Spinal cord (tissue), 10 donors: ENCODE measurements at places on chromosomes 3 and 15.

DNA sequence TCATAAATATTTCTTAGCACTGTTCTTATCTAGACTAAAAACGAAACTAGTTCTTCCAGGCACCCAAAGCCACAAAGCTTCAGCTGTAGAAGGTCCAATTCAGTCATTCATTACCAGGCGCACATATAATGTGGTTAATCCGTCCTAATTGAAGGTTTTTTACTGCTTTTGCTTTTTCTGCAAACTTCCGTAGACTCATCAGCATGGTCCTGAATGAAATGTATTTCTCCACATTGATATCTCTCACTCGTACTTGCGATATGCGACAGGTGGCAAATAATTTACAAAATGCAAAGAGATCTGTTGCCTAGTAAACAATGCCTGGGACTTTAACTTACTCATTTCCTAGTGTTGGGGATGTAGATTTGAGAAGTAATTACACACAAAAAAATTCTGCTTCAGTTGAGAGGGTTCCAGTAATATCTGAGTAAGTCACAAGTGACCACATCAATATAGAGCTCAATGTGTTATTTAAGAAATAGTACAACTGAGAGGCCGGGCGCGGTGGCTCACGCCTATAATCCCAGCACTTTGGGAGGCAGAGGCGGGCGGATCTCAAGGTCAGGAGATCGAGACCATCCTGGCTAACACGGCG is 75.0 kb upstream of the MBNL1 start:
- no peak for DNase-seq

GRCh38 chr3:123700791-123701722 is 116.2 kb upstream of the HACD2 start:
- no peak for DNase-seq

GRCh38 chr3:183812761-183813445 is 12.5 kb downstream of the MAP6D1 start:
- no peak for DNase-seq

GRCh38 chr3:129809297-129809696 is 84.2 kb downstream of the TMCC1 start:
- no peak for DNase-seq

- DNase-seq = no peak
These were observed 297.2 kb upstream of the C2CD4B start for GRCh38 chr15:62462268-62462667.

- no peak for DNase-seq
These were observed 290.2 kb upstream of the KCNMB2 start for GRCh38 chr3:178246004-178246403.

DNA sequence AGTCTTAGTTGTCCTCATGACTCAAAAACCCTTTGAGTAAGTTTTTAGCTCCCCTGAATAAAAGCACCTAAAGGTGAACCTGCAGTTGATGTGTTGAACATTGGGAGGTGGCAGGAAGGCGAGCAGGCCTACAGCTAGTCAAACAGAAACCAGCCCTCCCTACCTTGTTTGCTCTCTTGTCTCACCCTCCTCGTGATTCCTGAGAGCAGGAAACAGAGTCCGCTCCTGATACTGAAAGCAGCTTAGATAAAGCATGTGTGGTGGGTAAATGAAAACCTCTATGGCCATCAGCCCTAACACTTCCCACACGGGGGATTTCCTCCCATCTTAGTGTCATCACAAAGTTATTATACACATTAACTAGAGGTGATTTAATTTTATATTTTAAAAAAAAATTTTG is 21.8 kb upstream of the CLDN18 start:
- DNase-seq = no peak

- DNase-seq = no peak
These were observed 84.1 kb downstream of the AAGAB start for GRCh38 chr15:67170143-67170925.

DNA sequence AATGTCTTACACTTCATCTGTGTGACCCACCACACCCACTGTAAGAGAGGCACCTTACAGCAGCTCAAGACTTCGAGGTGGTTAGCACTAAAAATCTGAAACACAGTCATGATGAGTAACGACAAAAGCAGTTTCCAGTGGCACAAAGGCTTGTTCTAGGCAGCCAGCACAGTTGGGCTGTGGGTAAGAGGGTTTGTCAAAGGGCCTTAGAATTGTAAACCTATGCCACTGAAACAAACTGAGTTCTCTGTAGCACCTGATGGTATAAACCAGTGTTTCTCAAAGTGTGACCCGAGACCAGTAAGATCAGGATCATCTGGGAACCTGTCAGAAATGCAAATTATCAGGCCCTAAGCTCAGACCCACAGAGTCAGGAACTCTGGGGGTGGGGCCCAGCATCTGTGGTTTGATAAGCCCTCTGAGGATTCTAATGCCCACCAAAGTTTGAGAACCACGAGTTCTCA is 36.5 kb downstream of the DAPK2 start:
- no peak for DNase-seq

GRCh38 chr3:175605851-175606250 is 746.7 kb downstream of the NAALADL2 start:
- DNase-seq = no peak

GRCh38 chr3:163196815-163197374 is 1700.3 kb downstream of the OTOL1 start:
- no peak for DNase-seq

DNA sequence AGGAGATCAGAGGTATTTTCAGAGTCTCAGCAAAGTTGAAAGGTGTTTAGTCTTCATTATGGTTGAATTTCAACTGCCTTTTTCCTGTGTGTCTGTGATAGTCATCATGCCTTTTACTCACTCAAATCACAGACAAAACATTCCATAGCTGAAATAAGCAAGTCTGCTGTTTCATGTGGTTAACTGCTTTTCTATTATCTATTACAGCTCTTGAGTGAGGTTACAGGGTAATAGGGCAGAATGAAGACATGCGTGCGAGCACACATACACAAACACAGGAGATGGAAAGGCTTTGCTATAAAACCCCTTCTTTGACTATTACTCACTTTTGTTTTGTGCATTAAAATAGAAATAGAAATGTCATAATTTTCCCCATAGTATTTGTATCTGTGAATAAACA is 192.6 kb upstream of the RARB start:
- no peak for DNase-seq

GRCh38 chr15:92749216-92749615 is 93.6 kb upstream of the FAM174B start:
- no peak for DNase-seq

GRCh38 chr3:31980530-31981205 is 394 bp downstream of the OSBPL10 start:
- peak; percentile 78 for DNase-seq

DNA sequence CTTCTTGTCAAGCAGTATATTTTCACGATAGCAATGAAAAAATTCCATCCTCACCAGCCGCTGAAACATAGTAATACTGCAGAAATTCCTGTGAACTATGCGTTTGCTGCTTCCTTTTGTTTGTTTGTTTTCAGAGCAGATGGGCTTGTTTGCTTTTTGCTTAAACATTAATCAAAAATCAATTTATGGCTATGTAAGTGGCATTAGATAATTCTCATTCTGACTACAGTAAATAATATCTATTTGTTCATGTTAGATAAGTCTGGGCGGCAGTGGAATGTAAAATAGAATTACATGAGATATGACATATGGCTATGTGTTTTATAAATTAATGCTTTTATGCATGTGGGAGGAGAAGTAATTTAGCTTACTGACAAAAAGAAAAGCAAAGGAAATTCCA is 163.7 kb downstream of the PGPEP1L start:
- no peak for DNase-seq

DNA sequence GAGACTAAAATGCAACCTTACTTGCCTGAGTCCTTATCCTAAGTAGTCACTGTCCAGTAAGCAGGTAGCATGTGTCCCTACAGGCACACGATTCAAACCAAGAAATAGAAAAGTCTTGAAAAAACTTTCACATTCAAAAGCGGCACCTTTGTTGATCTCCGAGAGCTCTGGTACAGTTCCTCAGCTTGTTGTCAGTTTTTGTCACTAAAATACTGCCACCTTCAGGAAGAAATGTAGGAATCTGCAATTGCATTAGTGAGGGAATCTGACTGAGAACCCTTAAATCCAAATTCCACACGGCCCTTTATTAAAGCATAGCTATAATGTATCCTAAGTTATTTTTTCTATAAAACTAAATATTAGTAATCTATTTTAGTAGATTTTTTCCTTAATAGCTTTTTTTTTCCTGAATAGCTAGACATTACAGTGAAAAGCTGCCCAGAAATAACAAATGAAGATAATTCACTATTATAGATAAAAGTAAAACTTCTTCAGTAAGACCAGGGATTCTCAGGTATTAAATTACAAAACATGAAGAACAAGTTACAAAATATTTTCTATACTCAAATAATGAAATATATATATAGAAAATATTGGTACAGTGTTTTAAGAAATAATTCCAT is 44.0 kb downstream of the CCDC54 start:
- peak; percentile 86 for DNase-seq

GRCh38 chr15:38080651-38081275 is 146.3 kb downstream of the TMCO5A start:
- DNase-seq = no peak

DNA sequence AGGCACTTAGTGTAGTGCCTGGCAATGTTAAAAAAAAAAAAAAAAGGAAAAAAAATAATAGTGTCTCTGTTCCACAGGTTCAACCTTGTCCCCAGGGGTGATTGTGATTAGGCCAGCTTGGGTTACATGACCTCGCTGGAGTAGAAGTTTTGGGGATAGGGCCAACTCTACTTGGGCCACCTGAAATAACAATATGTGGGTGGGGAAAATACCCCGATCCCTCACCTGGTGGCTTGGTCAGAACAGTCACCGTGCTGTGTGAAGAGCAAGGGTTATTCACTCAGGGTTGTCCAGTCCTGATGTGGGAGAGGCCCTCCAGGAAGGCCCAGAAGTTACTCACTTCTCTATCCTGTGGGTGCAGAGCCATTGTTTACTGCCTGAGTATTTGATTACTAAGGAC is 19.5 kb downstream of the XYLB start:
- DNase-seq = no peak

DNA sequence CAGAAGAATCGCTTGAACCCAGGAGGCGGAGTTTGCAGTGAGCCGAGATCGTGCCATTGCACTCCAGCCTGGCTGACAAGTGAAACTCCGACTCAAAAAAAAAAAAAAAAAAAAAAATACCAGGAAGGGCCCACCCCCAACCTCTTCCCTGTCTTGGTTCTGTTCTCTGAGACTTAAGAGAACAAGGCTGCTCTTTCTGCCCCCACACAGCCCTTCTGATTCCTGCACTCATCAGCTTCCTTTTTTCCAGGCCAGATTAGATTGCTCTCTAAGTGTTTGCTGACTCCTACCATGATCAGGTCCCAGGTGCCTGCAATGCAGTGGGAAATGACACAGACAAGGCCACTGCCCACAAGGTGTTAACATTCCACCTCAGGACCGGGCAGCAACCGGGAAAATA is 13.0 kb downstream of the TMEM44 start:
- no peak for DNase-seq

GRCh38 chr15:47437491-47437890 is 279.8 kb upstream of the SEMA6D start:
- no peak for DNase-seq

GRCh38 chr15:57069423-57069822 is 151.0 kb downstream of the TCF12 start:
- no peak for DNase-seq

DNA sequence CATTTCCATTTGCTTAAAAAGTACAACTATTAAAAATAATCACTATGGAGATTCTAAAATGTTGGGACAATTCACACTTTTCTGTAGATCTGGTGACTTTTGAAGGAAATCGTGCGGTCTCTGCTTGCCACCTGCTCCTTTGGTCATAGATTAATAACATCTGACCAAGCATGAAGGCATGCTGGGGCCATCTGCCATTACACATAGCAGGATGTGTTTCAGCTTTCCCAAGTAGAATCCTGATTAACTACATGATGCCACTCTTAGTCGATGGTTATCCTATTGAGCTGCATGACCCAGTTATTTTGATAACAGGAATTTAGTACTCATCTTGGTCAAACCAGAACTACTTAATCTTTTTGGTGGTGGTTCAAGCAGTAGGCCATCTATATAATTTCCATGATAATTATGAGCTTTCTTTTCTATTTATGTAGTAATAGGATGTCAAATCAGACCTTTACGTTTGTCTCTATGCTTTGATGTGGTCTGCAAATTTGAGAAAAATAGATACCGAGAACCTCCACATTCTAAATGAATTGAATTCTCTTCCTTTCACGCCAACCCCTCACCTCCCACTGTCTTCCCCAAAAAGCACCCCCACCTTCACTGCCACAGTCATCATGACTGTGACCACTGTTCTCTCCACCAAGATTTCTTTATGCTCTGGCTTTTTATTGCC is 158.1 kb downstream of the DIPK2A start:
- no peak for DNase-seq

DNA sequence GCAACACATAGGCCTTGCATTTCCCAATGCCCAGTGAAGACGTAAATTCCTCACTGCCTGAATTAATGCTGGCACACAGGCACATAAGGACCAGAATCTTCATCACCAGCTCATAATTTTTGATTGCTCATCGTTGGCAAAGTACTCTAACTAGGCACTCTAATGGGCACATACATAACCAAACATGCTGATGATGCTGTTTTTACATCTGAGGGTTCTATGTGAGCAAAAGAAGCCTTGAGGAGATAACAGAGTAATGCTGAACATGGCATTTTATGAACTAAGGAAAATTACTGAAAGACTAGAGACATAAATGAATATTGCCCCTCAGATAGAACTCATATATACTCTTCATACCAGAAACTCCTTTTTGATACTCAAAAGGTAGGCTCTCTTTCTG is 387.4 kb downstream of the EPHA6 start:
- DNase-seq = peak; percentile 5

DNA sequence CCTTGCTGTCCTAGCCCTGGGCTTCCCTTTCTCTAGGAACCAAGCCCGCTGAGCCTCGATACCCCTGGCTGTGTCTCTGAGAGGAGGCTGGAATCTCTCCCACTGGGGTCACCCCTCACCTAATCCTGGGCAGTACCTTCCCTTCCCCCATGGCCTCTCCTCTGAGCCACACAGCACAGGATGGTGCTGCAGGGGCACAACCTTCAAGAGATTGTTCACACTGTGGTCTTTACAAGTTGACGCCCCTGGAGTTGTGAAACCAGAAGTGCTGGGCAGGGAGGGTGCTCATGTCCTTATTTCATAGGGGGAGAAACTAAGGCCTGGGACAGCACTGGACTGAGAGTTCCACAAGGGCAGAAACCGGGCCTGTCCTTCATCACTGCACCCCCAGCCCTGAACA is 70.9 kb upstream of the TMEM115 start:
- no peak for DNase-seq

GRCh38 chr3:45978006-45978761 is 17.4 kb downstream of the FYCO1 start:
- no peak for DNase-seq

DNA sequence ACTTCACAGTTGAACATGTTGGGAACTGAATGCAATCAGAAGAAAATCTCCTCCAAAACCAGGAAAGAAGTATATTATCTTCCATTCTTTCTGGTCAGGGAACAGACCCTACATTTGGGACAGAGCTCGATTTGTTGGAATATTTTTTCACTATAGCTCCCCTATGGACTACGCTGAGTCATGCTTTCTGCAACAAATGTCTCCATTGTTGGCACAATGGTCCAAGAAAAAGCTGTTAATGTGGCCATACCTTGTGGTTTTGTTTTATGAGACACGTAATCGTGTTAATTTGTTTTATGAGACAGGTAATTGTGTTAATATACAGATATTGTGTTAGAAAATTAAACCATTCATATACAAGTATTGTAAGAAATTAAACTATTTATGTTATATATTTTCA is 101.4 kb downstream of the TGFBR2 start:
- no peak for DNase-seq

- DNase-seq = no peak
These were observed 18.3 kb downstream of the CPN2 start for GRCh38 chr3:194332858-194333211.

GRCh38 chr3:154062513-154062912 is 58.7 kb upstream of the ARHGEF26 start:
- no peak for DNase-seq

- no peak for DNase-seq
These were observed 27.2 kb upstream of the PHLDB2 start for GRCh38 chr3:111831840-111832239.
